GOT3 (cell line): ENCODE measurements at places on chromosomes 5 and 9.

DNA sequence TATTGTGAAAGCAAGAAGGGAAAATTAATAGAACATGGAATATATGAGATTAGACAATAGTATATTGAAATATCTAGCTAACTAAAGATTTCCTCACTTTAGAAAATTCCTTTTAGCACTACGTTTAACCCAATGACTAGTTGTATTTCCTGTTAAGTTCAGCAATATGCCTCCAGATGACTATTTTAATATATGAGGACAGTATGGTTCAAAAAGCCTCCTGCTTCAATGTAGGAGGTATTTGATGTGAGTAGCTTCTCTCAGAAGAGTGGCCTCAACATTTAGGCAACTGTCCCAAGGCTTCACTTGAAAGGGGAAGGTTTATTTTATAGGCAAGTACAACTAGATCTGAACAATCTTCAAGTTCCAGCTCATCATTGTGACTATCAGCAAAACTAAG is 2.0 kb upstream of the MEF2C start:
- DNase-seq: no peak

DNA sequence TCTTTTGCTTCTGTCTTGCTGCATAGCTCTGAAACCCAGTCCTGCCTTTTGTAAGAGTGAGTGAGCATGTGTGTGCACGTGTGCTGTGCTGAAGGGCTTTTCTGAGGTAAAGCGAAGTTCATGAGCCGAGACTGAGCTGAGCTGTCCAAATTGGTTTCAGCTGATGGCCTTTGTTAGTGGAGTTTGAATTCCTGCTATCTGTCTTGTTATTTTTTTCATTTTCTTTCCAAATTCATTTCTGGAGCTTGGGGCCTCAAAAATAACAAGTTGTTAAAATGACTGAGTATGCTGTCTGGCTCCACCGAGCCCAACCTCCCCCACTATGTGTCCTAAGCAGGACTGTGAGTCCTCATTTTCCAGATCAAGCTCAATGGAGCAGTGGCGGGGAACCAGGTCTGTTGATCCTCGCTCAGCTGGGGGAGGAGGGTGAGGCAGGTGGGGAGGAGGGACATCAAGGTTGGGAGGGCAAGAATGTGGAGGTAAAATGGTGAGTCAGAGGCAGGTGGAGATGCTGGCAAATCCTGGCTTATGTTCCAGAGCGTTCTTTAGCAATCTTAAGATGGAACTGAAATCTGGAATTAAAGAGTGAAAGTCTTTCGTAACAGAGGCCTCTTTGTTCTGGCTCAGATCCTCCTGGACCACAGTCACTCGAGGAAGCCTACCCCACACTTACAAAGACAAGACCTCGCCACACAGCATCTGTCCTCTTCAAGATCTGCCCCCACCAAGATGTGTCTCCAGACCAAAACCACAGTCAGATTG is 63.9 kb downstream of the SREK1 start:
- no peak for DNase-seq

DNA sequence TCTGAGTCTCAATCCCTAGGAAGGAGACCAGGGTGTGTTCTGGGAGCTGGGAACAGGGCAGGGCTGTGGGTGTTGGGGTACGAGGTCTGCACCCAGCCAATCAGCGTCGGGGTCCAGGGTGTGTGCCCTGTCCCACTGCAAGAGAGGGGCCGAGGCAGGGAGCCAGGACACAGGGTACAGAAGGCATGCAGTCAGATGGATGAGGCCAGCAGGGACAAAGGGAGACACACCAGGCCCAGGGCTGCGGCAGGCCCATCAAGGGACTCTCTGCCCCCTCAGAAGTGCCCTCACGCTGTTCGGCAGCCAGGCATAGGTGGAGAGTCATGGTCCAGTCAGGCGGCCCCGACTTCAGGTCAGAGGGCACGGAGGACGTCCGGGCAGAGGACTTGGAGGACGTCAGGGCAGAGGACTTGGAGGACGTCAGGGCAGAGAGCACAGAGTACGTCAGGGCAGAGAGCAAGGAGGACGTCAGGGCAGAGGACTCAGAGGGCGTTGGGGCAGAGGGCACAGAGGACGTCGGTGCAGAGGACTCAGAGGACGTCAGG is 28.8 kb upstream of the ADAMTS2 start:
- DNase-seq: no peak

DNA sequence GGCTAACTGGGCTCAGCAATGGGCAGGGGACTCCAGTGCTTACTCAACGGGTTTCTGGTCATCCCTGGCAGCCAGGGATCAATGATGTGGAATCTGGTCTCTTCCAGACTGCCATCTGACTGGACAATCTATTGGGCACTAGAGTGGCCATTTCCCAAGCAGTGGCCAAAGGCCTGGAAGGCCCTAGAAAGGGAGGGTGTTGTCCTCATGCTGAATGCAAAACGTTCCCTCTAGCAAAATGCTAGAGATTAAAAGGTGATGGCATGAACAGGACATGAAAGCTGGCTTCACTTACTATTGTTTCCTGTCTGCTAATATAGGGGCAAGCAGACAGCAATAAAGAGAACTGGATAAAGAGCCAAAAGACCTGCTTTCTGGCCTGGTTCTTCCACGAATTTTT is 254.2 kb upstream of the PANK3 start:
- no peak for DNase-seq

DNA sequence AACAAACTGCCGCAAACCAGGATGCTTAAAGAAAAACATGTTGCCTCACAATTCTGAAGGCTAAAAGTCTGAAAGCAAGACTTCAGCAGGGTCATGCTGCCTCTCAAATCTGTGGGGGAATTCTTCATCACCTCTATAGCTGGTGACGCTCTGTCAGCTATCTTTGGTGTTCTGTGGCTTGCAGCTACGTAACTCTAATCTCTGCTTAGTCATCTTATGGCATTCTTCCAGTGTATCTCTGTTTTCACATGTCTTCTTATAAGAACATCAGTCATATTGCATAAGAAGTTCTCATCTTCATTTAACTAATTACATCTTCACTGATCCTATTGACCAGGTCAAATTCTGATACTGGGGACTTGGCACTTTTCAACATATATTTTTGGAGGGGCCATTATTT is 243.0 kb downstream of the CDH10 start:
- DNase-seq: no peak

DNA sequence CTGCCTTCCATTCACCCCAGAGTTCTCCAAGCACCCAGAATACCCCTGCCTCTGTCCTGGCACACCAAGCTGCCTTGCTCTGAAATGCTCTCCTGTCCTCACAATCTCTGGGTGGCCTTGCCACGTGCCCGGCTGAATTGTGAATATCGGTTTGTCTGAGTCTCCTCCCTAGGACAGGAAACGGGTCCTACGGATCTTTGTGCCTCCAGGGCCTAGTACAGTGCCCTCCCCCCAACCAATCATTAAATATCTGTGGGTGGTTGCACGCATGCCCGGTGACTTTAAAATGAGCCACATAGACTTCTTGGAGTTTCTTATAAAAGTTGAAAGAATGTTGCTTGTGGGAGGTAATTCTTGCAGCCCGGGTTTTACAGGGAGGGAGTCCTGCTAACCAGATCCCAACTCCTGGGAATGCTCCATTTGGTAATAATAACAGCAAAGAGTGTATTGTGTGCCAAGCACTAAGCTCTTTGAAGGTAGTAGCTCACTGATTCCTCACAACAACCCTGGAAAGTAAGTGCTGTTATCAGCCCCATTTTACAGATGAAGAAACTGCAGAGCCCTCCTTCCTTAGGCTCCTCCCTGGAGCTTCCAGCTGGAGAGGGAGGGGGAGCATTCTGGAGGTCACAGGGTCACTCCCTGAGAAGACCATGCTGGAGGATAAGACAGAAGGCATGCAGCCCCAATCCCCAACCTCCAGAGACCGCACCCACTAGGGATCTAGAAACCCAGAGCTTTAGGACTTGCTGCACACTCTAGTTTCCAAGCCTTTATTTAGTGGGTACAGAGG is 23.4 kb downstream of the URM1 start:
- DNase-seq: no peak

- no peak for DNase-seq
Observed at GRCh38 chr9:134699343-134699740, 57.7 kb downstream of the COL5A1 start.

DNA sequence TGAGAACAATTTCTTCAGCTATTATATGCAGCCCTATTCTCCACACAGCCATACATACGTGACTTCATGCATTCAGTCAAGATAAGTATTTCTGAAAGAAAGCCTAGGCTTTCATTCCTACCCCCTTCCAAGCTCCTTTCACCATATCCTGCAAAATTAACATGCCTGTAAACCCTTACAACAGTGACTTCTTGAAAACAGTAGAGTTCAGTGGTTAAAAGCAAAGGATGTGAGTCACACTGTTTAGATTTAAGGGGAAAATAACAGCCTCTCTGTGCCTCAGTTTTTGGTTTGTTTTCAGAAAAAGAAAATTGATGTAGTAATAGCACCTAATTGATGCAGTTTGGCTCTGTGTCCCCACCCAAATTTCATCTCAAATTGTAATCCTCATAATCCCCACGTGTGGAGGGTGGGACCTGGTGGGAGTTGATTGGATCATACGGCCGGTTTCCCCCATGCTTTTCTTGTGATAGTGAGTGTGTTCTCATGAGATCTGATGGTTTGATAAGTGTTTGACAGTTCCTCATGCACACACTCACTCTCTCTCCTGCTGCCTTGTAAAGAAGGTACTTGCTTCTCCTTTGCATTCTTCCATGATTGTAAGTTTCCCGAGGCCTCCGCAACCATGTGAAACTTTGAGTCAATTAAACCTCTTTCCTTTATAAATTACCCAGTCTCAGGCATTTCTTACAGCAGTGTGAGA is 264.8 kb downstream of the CETN3 start:
- DNase-seq: no peak

DNA sequence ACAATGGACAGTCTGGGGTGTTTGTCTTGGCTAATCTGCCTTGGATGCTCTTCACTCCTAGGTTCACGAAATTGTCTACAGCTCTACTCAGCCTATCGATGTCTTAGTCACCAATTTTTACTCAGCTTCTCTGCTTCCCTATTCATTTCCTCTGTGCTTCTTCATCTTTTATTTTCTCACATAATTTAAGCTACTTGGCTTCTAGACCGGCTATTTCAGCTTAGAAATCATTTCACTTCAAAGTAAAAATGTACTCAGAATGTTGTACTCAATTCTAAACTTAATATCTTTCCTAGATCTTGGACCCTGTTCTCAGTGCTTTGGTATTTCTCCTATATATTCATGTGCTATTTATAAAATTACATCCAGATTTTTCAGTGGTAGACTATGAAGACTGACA is 430.0 kb upstream of the FTMT start:
- no peak for DNase-seq

- peak; percentile 30 for DNase-seq
Observed at GRCh38 chr5:94618493-94619328, at the start of the genes KIAA0825 and SLF1. Gene KIAA0825, minus strand, starts transcription at chr5:94618604. Its CDS starts 81,478 bp downstream, at chr5:94537126. Gene SLF1, plus strand, starts transcription at chr5:94618669. Its CDS starts 10,142 bp downstream, at chr5:94628811.
